Left colon (tissue), 2 donors: ENCODE measurements at places on chromosomes 12 and 14. TPM values are rescaled to one million over a fixed set of nuclear protein-coding genes. Genes with fewer than 3 reads are reported as not detected.

DBX2 gene
- not detected for total RNA-seq

SLCO1A2 gene
- not detected for total RNA-seq

DNA sequence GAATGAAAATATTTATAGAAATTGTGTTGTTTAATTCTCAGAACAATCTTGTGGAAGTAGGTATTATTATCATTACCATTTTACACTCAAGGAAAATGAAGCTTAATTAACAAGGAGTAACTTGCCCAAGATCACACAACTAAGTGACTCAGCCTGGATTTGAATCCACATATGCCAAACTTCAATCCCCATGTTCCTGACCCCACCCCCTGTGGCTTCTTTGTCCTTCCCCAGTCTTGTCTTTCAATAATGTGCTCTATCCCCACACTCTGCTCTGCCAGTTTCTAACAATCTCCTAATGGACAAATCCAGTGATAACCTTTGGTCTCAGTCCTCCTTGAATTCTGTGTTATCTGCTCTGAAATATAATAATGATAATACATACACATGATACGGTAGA lies 355.2 kb downstream of the BMP4 start:
- no peak for DNase-seq

DNA sequence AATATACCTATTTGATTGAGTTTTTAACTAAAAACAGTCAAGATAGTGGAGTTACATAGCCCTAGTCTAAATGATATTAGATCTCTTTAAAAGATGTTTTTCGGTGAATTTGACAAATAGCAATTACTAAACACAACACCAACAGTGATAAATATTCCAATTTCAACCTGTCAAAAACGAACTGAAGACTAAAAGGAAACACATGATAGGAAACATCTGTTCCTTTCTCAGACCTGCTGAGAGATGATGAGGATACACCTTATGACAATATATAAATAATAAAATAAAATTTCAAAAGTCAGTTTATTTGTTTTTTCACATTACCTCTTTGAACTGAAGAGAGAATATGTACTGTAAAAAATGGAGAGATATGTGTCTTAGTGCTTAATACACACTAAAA lies 232.7 kb downstream of the RASSF9 start:
- no peak for DNase-seq

BTG1 gene
- 182 TPM for total RNA-seq

DNA sequence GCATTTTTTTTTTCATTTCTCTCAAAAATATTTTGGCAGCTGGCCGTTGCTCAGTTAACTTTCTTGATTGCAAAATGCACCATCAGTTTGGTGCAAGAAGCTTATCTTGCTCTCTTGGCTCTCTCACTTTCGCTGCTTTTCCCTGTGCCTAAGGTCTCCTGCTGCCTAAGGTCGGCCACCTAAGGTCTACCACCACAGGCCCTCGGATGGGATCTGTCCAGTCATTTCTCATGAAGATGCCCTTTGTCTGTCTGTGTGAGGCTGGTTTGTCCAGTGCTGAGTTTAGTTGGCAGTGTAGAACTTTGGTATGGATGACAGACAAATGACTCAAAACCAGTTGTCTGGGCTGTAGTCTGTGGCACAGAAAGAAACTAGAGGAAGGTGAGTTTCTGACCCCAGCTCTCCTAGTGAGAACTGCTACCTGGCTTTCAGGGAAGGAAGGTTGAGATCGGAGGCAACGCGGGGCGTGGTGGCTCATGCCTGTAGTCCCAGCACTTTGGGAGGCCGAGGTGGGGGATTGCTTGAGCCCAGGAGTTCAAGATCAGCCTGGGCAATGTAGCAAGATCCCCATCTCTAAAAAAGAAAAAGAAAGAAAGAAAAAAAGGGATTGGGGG lies 2.6 kb downstream of the MLXIP start:
- peak; percentile 37 for DNase-seq

- no peak for DNase-seq
These were observed 47.9 kb downstream of the SDR9C7 start for GRCh38 chr12:56886319-56886718.

- no peak for DNase-seq
These were observed 45.6 kb downstream of the GPHB5 start for GRCh38 chr14:63273129-63273528.

TBC1D30 gene
- 12.8 TPM for total RNA-seq

DNA sequence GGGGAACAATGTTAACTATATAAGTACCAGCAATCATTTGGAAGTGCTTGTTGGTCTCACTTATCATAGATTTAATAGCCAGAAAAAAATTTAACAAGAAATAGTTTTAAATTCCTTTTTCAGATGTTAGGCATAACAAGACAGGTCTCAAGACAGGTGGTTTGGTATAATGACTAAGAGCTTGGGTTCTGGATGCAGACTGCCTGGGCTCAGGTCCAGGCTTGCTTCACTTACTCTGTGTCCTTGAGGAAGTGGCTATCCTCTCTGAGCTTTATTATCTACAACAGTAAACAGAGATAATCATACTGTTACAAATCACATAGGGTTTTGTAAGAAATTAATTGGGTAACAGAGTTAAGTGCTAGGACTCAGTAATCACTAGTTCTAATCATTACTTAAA lies 338.0 kb upstream of the FLRT2 start:
- DNase-seq = no peak

GRCh38 chr12:68572661-68573060 lies 38.0 kb upstream of the RAP1B start:
- DNase-seq = no peak

GRCh38 chr14:31251028-31251958 lies 43.7 kb upstream of the HECTD1 start:
- DNase-seq = peak; percentile 78

OVCH1 gene
- total RNA-seq = 0.08 TPM

DNA sequence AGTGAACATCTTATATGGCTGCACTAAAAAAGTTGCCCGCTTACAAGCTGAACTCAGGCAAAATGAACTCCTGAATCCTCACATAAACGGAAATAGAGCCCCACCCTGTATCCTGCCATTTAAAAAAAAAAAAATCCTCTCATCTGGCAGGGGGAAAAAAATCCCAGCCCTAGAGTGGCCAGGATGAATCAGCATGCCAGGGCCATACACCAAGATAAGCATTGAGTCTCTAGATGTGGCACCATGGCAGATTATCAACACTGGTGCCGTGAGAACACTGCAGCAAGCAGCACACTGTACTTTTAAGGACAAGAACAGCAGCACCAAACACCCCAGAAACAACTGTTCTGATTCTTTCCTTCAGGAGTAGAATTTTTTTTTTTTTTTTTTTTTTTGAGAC lies 65.5 kb downstream of the RASSF3 start:
- DNase-seq = no peak
